ENCODE measurements at places on chromosomes 6 and 20.
A peak's percentile ranks its signal among the peaks of the same experiment; 100 is the strongest.

DNA sequence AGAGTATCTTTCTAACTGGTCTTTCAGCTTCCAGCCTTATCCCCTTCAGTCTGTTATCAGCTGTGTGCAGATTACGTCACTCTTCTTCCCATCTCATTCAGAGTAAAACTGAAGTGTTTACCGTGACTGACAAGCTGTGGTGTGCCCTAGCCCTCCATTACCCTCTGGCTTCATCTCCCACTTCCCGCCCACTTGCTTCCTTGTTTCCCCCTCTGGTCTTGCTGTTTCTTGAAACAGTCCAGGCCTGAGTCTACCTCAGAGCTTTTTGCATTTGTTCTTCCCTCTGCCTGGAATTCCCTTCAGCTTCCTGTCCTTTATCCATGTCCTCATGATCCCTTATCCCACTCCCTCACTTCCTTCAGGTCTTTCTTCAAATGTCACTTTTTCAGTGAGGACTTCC lies 66.9 kb downstream of the CARMIL1 start:
- DNase-seq, result peak; percentile 93

- no peak for DNase-seq
These were observed 435.3 kb downstream of the CD83 start for GRCh38 chr6:14552891-14553290.

- no peak for DNase-seq
These were observed 534.5 kb downstream of the MAFB start for GRCh38 chr20:40154514-40154913.

GRCh38 chr6:8223678-8224077 lies 121.3 kb upstream of the EEF1E1 start:
- DNase-seq, result no peak

GRCh38 chr6:135423649-135424128 lies 73.9 kb downstream of the AHI1 start:
- DNase-seq, result no peak

Data from NCI-H2029 (cell line).